Thoracic aorta endothelial cell (primary cell): ENCODE measurements at places on chromosomes 7 and 10. TPM values are rescaled to one million over a fixed set of nuclear protein-coding genes. Genes with fewer than 3 reads are reported as not detected.

Gene FAM241B
- total RNA-seq = 0.13 TPM in 1 of 2 replicates, not detected in the other

Gene AP3M1
- total RNA-seq = 80.6 and 95.1 TPM in 2 replicates

Gene OR2A7
- 0.27 and 0.65 TPM in 2 replicates for total RNA-seq

Gene CRHR2
- total RNA-seq = not detected in 2 replicates
